ENCODE measurements at places on chromosomes 1 and 21.

- no peak for DNase-seq
These were observed 2.7 kb upstream of the FMO1 start for GRCh38 chr1:171245458-171246064.

DNA sequence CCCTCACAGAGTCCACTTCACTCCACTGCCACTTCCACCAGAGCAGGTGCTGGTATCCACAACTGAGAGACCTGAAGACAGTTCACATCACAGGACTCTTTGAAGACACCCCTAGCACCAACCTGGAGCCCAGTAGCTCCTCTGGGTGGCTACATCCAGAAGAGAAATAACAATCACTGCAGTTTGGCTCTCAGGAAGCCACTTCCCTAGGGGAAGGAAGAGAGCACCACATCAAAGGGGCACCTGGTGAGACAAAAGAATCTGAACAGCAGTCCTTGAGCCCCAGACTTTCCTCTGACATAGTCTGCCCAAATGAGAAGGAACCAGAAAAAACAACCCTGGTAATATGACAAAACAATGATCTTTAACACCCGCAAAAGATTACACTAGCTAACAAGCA is 113.2 kb downstream of the TENT5C start:
- no peak for DNase-seq

DNA sequence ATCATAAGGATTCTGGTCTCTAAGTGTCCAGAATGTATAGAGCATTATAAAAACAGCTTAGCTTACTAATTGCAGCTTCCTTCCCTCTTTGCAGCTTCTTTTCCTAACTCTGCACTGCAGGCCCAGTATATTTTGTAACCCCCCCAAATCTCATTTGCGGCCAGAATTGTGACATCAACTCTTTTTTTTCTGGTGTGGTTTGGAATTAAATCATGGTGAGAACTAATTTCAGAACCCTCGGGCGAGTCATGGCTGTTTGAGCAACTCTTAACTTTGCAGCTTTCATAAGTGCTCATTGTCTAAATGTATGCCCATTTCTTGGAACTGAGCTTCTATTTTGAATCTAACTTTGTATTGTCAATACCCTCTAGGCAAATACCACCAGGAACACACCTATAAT is 187.4 kb downstream of the CYYR1 start:
- no peak for DNase-seq

GRCh38 chr1:164524810-164525209 is 34.2 kb upstream of the PBX1 start:
- no peak for DNase-seq

DNA sequence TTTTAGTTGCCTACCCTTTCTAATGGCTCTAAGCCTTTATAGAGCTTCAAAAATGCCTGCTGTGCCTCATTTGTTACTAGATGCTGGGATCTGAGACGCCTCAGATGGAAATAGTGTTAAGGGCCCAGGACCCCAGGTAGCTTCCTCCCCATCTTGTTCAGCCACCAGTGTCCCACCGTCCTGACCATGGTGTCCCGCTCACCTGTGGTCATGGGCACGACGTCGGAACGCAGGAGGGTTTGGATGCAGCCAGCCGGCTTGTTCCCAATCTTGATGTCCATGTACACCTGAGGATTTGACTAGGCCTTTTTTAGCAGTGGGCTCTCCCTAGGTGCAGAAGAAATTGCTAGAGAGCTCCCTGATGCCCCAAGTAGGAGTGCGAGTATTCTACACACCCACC is 31.1 kb downstream of the PABPC4 start:
- DNase-seq, result no peak

DNA sequence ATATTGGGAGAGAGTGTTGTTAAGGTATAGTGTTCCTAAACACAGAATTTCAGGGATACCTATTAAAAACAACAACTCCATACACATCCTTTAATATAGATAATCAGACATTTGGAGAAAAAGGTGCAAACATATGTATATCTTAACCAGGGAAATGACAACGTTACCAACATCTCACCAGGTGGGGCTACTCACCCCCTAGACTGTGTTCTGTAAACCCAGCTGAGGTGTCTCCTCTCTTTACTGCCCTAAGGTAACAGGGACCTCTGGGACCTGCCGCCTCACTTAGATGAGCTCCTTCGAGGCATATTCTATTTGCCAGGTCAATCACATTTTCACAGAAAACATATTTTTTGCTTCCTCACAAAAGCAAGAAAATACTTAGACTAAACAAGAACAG is 13.4 kb downstream of the RRAGC start:
- no peak for DNase-seq

DNA sequence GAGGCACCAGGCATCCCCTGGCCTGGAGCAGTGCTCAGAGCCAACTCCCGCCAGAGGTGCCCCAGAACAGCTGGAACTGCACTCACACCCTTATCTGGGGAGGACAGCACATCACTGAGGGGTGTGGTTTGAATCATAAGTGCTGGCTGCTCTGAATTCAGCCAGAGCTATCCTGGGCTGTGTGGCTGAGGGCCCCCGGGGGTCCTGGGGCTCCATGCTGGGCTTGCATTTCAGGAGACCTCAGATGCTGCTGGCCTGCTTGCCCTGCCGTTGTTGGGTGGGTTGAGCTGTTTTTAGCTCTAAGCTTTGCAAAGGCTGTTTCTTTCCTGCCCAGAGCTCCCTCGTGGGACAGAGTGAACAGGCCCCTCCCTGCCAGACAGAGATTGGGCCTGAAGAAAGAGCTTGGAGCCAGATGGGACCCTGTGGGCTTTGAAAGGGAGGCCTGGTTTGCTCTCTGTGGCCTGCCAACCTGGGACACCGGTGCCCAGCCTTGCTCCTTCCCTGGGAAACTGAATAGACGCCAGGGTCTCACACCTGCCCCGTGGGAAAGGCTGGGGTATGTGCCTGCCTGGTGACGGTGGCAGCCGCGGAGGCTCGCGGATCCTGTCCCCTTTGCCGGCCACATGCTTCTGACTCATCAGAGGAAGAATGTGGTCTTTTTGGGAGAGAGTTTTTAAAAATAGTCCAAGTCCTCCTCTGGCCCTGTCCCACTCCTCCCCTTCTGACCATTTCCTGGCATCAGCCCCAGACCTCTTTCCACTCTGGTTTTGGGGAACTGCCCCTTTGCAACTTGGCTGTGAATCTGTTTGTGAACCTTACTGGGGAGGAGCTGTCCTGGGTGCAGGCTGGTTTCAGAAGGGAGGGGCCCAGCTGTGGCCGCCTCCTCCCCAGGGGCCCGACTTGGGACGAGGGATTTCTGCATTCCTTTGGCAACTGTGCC is 30.0 kb downstream of the ARHGEF10L start:
- no peak for DNase-seq

- DNase-seq, result no peak
These were observed 344.4 kb downstream of the KCTD3 start for GRCh38 chr1:215911406-215911968.

DNA sequence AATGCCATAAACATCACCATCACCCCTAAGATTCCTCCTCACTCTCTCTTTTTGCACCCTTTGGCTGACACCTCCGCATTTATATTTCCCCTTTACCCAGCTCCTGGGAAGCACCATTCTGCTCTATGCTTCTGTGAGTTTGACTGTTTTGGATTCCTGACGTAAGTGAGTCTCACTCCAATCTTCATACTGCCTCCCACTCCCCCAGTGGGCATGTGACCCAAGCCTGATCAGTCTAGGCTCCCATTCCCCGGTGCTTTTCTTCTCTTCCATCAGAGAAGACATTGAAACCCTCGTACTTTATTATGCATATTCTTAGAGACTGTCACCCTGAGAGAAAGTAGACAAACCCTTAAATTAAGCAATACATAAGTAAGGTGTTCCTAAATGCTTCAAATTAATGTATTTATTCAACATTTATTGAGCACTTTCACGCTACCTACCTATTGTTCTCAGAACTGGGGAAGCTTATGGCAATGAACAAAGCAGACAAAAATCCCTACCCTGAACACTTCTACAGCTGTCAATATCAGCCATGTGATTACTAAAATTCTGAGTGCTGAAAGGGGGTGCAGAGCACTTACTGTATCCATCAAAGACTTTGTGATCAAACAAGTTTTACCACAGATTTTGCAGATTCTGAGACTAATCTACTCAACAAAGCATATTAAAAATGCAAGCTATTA is 43.4 kb upstream of the DIPK1A start:
- DNase-seq, result no peak

- DNase-seq, result no peak
These were observed 125.2 kb upstream of the PTBP2 start for GRCh38 chr1:96596226-96596922.

GRCh38 chr21:27606422-27606821 is 639.5 kb upstream of the ADAMTS5 start:
- no peak for DNase-seq

- no peak for DNase-seq
These were observed 96.2 kb downstream of the LAMC2 start for GRCh38 chr1:183282101-183282855.

DNA sequence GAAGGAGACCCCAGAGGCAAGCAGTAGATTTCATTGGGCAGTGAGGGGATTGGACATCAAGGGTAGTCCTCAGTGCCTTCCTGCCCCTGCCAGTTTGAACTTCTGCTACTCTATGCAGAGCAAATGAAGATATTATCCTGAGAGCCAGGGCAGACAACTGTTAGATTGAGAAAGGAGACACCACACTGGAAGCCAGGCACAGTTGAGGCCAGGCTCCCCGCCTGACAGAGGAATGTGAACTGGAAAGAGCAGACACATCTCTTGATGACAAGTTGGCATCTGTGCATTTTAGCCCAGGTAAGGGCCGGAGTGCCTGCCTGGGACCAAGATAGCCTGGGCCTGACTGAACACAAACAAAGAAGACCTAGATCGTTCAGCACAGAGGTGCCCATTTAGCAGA is 16.0 kb downstream of the SH3BGR start:
- DNase-seq, result no peak

GRCh38 chr1:3736131-3736561 is 16.1 kb upstream of the CCDC27 start:
- no peak for DNase-seq

DNA sequence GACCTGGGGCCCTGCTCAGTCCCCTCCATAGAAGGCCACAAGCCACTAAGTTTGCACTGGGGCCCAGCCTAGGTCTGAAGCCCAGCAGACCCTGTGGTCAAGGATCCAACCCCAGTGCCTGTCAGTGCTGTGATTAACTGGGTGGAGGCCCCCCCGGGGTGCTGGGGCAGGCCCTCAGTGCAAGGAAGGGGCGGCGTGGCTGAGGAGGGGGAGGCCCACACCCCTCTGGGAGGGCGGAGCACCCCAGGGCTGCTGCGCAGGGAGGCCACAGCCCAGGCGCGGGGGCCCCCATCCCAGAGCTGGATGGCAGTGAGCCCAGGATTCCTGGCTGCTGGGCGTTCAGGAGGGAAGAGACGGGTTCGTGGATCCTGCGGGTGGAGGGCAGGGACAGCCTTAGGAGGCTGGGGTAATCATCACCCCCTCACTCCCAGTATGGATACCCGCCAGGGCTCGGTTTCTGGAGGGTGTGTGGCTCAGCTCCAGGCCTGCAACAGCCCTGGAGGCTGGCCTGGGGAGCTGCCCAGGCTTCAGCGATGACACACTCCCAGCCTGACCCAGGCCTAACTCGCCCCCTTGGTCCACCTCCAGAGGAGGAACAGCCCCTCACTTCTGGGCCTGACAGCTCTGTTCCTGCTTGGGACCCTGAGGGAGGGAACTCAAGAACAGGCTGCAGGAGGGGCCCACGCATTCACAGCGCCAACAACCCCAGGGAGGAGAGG is 890 bp downstream of the GJC2 start:
- DNase-seq, result no peak

GRCh38 chr1:115365738-115366137 is 27.7 kb upstream of the NGF start:
- DNase-seq, result no peak

DNA sequence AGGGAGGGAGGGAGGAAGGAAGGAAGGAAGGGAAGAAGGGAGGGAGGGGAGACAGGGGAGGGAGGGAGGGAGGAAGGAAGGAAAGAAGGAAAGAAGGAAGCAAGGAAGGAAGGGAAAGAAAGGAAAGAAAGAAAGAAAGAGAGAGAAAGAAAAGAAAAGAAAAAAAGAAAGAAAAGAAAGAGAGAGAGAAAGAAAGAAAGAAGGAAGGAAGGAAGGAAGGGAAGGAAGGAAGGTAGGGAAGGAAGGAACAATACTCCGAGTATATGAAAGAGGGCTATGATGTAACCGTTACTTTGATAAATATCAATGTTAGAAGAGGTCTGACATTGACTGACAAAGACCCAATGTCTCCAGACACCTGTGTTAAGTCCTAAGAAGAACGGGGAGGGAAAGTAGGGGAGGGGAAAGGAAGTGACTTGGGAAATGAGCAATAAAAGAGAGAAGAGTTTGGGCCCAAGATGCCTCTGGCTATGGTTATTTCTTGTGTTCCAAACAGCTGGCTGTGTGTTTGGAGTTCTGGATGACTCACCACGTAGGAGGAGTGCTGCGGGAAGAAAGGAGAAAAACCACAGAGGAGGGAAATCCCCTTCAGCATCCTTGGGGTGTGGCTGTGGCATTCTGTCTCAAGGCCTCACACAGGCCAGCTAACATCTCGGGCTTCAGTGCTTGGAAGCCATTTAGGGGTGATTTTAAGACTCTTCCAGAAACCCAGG is 37.0 kb upstream of the RXRG start:
- DNase-seq, result no peak

DNA sequence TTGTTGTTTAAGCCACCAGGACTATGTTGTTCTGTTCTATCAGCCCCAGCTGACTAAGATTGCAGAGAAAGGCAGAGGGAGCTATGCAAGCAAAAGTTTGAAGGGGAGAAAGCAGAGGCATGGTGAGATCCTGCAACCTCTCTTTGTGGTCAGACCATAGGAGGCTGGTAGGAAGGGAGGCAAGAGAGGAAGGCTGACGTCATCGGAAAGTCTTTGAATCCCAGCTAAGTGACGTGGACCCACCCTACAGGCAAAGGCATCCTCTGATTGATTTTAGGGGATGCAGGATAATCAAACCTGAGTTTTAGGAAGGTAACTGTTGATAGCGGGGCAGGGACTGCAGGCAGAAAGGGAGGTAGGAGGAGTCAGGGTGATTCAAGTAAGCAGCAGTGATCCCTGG is 23.3 kb upstream of the TNNI1 start:
- no peak for DNase-seq

DNA sequence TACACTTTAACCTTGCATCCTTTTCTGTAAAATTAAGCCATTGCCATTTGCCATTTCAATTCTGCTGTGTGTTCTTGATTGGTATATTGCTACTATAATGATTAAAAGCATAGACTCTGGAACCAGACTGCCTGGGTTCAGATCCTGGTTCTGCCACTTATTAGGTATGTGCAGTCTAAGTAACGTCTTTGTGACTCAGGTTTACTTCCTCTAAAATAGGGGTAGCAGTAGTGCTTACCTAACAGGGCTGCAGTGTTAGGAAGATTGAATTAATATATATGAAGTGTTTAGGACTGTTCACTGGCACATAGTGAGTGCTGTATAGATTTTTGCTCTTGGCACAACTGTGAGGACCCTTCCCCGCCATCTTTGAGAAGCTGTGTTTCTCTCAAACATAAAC is 4.4 kb downstream of the CDC42 start:
- DNase-seq, result no peak

DNA sequence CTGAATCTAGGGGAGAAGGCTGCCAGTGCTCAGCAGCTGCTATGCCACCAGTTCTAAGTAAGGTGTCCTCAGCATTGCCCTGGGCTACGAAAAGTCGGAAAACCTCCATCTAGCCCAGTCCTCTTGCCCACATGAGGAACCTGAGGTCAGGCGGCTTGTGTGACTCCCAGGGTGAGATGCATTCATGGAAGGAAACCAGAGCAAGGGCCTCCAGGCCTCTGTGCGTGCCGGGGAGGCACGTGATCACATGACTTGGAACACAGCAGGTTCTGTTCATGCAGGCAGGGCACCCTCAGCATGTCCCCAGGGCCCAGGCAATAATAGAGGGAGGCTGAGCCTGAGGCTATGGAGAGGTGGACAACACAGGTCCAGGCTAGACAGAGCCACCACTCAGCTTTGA is 312.5 kb upstream of the DUSP10 start:
- DNase-seq, result no peak

Measured in left renal pelvis (tissue), 4 donors.